ENCODE measurements at places on chromosomes 12 and 14. TPM values are rescaled to one million over a fixed set of nuclear protein-coding genes. Genes with fewer than 3 reads are reported as not detected.

DNA sequence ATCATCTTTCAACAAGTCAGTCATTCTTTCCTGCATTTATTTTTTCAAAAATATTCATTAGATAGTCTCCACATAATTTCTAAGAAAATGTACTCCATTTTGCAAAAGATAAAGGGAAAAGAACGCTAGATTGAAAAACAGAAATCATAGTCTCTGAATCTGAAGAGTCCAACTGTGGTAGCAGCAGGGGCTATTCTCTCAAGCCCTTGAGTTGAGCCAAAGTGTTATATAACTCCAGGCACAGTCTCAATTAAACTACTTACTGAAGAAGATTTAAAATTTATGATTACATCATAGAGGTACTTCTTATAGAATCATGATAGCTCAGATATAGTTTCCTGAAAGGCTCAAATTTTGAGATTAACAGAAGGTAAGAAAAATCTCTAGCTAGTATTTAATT is 5.8 kb downstream of the LDHB start:
- DNase-seq: no peak

DNA sequence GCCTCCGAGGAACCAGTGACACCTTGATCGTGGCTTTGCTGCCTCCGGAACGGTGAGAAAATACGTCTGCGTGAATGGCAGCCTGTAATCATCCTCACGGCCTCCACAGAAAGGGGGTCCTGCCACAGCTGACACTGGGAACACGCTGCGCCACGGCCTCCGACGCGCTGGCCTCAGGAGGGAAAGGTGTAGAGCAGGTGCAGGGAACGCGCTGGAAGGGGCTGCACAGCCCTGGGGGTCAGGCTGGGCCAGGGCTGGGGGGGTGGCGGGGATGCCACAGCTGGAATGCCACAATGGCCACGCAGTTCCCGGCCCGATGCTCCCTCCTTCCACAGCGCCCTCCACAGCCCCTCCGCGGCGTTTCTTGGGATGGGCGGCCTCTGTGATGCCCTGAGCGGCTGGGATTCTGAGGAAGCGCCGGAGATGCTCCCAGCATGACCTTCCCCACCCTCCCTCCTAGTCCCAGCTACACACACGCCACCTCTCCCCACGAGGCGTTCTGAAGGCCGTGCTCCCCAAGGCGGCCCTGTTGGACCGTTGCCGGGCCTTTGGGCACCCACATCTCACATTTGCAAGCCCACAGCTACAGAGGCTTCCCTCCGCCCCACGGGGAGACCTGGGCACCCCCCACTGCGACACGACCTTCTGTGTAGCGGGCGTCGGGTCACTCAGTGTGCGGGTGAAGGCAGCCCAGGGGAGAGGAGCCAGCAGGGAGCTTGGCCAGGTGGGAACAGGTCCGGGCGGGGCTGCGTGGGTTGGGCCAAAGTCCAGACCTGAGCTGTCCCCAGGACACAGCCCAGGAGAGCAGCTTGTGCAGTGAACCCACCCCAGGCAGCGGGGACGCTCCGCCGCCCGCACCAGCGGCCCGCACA is 31.8 kb upstream of the GALNT9 start:
- DNase-seq: no peak

GRCh38 chr14:57189070-57189469 is 79.6 kb downstream of the EXOC5 start:
- no peak for DNase-seq

- no peak for DNase-seq
Observed at GRCh38 chr14:71966528-71966927, 34.3 kb downstream of the RGS6 start.

- no peak for DNase-seq
Observed at GRCh38 chr12:32804301-32804700, 48.6 kb upstream of the YARS2 start.

The TSPAN19 gene
- total RNA-seq: not detected

The ANKRD33 gene
- total RNA-seq: not detected
